ENCODE measurements at places on chromosomes 2 and 18. TPM values are rescaled to one million over a fixed set of nuclear protein-coding genes. Genes with fewer than 3 reads are reported as not detected.

GRCh38 chr18:11909061-11909455 is 941 bp upstream of the MPPE1 start:
- DNase-seq, result no peak

DNA sequence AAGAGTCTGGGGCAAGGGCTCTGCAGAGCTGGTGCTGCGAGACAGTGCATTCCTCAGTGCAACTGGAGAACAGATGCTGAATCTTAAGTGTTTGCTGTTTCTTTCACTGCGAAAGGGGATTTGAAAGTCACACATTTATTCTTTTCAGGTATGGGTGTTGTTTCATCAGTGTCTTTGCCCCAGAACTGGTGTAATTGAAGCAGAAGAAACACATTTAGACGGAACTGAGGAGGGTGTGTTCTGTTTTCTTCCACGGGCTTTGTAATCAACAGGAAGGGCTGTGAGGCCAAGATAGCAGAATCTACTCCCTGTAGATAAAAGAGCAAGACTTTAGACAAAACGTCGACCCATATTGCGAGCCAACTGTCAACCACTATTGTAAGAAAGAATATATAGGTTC is 151.9 kb downstream of the EPHA4 start:
- DNase-seq, result no peak

GRCh38 chr2:34729845-34730244 is 1130.7 kb upstream of the FAM98A start:
- DNase-seq, result no peak

DNA sequence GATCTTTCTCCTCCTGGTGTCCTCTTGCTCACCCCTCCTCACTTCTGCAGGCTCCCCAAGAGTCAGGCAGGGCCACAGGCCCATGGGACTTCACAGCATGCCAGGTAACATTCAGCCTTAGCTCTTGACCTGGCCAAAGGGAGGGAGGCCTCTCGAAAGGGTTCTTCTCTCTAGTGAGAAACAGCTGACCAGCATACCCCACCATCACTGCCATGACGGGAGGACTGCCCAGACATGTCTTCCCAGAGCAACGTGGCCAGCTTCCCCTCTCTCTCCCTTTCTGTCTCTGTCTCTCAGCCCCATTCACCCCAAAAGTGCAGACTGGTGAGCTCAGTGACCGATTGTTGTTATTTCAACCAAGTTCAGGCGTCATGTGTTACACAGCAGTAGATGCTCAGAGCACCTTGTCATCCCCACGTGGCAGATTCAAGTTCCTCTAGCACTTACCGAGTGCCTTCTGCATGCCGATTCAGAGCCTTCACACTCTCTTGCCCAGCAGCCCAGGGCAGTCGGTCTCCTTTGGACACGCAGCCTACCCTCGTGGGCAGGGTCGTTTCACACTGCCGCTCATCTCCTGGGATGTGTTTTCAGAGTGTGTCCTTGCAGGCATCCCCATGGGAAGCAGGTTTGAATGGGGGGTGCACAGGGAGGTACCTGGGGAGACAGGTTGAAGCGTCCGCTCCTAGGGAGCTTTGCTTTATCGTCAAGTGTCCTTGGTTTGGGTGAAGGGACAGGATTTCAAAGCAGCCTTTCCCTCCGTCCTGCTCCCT is 259.9 kb downstream of the NDUFA10 start:
- DNase-seq, result no peak

CHST10 gene
- total RNA-seq, result 15.8 TPM

DNA sequence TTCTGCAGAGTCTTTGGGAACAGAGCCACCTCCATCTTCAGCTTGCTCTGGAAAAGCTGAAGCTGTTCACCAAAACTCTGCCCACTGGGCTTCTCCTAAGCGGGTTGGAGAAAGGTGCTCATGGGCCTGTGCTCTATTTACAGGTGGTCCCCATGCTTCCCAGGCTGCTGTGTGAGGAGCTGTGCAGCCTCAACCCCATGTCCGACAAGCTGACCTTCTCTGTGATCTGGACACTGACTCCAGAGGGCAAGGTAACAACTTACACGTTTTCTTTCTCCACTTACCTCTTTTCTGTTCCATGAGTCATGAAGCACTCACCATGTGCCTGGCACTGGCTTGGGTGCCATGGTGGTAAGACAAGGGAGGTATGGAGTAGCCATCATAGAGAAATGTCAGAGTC is 129.5 kb upstream of the ALPP start:
- DNase-seq, result no peak

Measured in ovary (tissue), 10 donors.